ENCODE measurements at places on chromosomes 5 and 9.

- DNase-seq: peak; percentile 84
These were observed 257.8 kb downstream of the PLK2 start for GRCh38 chr5:58201922-58202648.

DNA sequence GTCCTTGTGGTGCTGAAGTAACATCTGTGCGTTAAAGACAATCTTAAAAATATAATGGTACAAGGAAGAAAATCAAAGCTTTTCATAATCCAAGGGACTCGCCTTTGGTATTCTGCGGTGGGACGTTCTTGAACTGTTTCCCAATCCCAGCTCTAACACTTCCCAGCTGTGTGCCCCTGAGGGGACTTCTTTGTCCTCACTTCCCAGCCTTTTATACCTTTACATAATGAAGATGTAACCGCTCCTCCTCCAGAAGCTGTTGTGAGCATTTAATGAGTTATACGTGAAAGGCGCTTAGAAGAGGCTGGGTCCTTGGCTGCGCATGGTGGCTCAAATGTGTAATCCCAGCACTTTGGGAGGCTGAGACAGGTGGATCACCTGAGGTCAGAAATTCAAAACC lies 16.9 kb downstream of the STK10 start:
- DNase-seq: no peak

GRCh38 chr9:110414471-110414870 lies 76.8 kb upstream of the TXNDC8 start:
- no peak for DNase-seq

DNA sequence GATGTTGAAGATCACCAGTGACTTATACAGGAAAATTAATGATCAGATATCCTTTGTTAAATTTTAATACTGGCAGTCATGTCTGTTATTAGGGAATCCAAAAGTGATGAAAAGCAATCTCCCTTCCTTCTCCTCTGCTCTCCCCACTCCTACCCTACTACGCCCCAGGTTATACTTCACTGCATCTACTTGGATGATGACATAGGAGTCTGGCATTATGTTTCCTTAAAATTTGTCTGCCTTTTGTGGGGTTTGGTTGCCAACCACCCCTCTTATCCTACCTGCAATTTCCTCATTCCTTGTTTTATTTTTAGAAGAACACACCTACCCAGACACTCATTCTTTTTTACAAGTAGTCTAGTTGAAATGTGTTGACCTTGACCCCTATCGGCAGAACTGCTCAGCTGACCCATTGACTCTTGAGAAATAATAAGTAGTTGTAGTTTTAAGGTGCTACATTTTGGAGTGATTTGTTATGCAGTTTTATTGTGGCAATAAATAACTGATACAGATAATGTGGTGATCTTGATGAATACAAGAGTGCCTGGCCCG lies 5.1 kb upstream of the MOB3B start:
- DNase-seq: no peak

DNA sequence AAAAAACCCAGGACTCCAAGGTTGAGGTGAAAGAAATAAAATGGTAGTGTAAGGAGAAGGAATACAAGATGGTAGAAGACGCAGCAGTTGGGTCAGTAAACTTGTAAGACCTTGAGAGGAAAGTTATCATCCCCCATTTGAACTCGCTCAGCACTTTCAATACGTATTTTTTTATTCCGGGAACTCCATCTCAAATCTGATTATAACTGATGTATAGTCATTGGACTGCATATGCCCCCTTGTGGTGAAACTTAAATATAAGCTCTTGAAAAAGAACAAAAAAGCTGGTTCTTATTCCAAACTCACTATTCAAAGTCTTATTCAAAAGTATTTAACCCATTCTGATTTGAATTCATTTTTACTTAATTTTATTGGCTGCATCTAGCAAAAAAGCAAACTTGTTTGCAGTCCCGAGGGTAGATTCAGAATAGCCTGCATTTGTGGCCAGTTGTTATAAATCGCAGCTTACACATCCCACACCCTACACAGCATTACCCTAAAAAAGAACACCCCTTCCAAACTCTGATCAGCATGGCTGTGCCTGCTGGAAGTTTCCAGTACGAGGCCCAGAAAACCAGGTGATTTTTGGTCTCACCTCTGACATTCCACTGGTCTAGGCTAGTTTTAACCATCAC lies 118.0 kb downstream of the ESM1 start:
- DNase-seq: peak; percentile 65

DNA sequence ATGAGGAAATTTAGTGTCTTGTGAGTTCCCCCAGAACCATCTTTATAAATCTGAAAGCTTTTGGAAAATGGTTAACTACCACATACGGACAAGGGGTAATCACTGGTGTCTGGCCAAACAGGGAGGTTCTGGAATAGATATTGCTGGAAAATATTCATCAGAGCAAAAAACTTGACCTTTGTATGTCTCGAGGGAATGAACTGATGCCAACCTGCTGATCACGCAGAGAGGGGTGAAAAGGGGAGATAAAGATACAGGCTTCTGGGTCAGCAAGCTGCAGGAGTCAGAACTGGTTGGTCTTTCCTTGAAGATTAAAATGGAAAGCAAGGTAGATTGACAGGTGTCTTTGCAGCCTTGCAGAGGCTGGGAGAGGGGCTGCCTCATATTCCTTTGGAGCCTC lies 35.5 kb downstream of the PSAT1 start:
- no peak for DNase-seq

GRCh38 chr9:89815903-89816573 lies 211.2 kb downstream of the GADD45G start:
- no peak for DNase-seq

- DNase-seq: no peak
These were observed 27.7 kb upstream of the NSMF start for GRCh38 chr9:137486545-137487453.

- DNase-seq: no peak
These were observed 440.7 kb downstream of the TAF11L14 start for GRCh38 chr5:18074961-18075360.

- no peak for DNase-seq
These were observed 315.2 kb upstream of the PDE4D start for GRCh38 chr5:60208716-60209115.

DNA sequence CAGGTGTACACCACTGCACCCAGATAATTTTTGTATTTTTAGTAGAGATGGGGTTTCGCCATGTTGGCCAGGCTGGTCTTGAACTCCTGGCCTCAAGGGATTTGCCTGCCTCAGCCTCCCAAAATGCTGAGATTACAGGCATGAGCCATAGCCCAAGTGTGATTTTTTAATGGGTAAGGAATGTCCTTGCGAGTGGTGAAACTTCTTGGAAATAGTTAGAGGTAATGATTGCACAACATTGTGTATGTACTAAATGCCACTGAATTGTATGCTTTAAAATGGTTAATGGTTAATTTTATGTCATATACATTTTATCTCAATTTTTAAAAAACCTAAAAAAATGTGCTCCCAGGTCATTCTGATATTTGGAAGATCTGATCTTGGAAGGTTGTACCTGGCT lies 59.9 kb upstream of the IL6ST start:
- DNase-seq: no peak

- peak; percentile 95 for DNase-seq
These were observed 201.0 kb downstream of the EFNA5 start for GRCh38 chr5:107469485-107470294.

- peak; percentile 47 for DNase-seq
These were observed 59.7 kb upstream of the ANKRD33B start for GRCh38 chr5:10503997-10504793.

DNA sequence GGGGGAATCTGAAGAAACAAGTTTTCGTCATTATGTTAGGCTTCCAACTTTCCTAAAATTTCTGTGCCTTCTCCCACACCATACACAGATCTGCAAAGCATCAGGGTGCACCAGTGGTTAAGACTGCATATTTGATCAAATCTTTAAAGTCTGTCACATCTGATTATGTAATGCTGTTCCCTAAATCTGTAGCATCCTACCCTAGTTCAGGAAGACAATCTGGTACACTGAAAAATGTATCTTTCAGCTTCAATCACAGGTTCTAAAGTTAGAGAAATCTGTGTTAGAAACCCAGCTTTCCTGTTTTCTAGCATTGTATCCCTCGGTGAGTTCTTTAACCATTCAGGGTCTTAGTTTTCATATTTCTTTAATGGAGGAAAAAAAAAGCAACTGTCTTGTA lies 3.9 kb downstream of the SSBP2 start:
- DNase-seq: no peak

DNA sequence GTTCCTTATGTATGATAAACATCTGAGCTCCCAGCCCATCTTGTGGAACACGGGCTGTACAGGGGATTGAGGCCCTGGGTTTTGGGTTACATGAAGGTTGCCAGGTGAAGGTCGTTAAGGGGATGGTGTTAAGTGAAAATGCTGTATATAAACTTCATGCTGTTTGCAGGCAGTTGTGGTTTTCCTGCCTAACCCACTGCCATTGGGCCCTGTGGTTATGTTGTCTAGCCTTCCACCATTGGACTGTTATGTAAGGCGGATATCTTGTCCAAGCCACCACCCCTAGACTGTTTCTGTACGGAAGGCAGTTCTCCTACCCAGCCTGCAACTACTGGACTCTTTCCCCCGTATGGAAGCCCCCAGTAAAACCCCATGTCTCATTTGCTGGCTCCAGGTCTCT lies 246.1 kb downstream of the KIF4B start:
- no peak for DNase-seq

DNA sequence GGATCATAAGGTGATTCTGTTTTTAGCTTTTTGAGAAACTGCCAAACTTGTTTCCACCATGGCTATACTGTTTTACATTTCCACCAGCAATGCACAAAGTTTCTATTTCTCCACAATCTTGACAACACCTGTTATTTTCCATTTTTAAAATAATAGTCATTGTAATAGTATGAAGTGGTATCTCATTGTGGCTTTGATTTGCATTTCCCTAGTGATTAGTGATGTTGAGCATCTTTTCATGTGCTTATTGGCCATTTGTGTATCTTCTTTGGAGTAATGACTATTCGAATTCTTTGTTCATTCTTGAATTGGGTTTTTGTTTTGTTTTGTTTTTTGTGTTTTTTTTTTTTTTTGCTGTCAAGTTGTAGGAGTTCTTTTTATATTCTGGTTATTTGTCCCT lies 4.9 kb downstream of the GARNL3 start:
- DNase-seq: no peak

DNA sequence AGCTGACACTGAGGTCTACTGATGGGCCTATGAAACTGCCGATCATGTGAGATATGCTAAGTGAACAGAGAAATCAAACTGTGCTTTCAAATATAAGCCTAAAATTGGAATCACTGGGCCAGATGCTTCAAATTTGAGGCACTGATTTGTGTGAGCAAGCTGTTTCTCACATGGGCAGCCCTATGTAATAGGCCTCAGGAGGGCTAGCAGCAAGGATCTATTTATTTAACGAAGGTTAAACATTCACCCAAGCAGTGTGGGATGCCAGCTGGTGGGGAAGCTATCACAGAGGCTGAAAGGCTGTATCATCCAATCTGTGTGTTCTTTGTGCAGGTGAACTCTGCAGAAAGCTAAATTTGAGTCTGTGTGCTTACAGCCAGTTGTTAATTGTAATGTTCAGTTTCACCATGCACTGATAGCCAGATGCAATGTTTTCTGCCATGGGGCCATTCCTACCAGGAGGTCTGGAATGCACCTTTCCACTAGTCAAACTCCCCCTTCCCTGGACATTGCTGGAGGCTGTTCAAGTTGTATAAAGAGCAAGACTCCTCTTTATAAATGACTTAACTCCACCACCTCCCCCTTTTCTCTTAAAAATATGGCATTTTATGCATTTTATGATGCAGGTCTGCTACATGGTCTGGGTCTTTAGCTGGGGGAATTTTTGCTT lies 228.9 kb downstream of the SH3GL2 start:
- DNase-seq: no peak

DNA sequence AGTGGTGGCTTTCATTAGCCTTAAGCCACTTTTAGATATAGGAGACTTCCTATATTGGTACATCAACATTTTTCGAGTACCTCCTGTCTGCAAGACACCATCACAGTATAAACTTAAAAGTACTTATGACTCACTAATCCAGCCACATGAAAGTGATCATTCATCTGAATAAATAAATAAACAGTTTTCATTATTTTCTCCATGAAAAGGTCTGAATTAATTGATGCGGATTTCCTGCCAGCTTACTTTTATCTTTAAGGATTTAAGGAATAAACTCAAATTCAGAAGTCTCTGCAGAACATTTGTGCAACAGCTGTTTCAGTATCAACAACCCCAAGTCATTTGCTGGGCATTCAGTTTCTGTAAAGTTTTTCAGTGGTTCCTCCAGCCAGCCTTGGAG lies 4.0 kb downstream of the SAP30L start:
- DNase-seq: peak; percentile 70

GRCh38 chr5:151184316-151185042 lies 26.9 kb upstream of the ANXA6 start:
- peak; percentile 22 for DNase-seq

DNA sequence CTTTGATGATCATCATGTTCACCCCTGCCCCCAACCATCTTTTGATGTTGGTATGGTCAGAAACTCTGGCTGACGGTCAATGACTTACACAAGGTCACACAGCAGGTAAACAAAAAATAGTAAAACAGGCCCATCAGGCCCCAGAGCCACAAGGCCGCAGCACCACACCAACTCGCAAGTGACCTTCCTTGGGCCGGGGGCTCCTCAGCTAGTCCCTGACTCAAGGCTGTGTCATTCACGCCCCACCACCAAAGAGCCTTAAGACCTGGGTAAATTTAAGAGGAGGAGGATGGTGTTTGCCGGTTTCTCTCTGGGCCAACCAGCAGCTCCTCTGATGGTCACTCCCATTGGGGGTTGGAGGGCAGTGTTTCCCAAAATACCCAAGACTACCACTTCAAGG lies 55.8 kb downstream of the PSMB7 start:
- DNase-seq: no peak

GRCh38 chr5:148746826-148747535 lies 79.4 kb upstream of the ADRB2 start:
- no peak for DNase-seq

DNA sequence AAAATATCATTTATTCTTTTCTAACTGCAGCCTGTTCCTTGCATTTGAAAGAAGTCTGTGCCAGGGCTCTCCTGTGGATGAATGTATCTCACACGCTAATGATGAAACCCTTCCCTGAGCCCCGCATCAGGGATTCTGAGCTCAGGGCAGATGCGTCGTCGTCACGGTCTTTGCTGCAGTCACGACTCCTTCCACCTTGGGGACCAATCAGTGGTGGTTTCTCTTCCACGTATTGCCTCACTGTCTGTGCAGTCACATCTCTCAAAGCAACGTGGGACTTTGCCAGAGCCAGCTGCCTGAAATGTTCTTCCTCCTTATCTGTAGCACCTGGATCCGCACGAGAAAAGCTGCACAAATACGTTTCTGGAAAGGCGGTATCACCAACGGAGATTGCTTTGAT lies 13.9 kb upstream of the UBE2QL1 start:
- no peak for DNase-seq

- DNase-seq: no peak
These were observed 103.5 kb upstream of the PTCH1 start for GRCh38 chr9:95620314-95620713.

- DNase-seq: no peak
These were observed 15.5 kb downstream of the FGD3 start for GRCh38 chr9:92962846-92963245.

All from M059J (cell line).